Right ventricle myocardium inferior (tissue), 1 donor: ENCODE measurements at places on chromosomes 7 and 10. TPM values are rescaled to one million over a fixed set of nuclear protein-coding genes. Genes with fewer than 3 reads are reported as not detected.

MMD2 gene
- not detected for total RNA-seq

ZEB1 gene
- total RNA-seq = 75.5 TPM

CDC14C gene
- total RNA-seq = not detected

SUN3 gene
- total RNA-seq = not detected

PDZD7 gene
- total RNA-seq = 0.22 TPM

TMEM176B gene
- total RNA-seq = 43.1 TPM

CDH23 gene
- 4.8 TPM for total RNA-seq

NPY4R gene
- total RNA-seq = not detected

CTAGE6 gene
- total RNA-seq = not detected

DNA sequence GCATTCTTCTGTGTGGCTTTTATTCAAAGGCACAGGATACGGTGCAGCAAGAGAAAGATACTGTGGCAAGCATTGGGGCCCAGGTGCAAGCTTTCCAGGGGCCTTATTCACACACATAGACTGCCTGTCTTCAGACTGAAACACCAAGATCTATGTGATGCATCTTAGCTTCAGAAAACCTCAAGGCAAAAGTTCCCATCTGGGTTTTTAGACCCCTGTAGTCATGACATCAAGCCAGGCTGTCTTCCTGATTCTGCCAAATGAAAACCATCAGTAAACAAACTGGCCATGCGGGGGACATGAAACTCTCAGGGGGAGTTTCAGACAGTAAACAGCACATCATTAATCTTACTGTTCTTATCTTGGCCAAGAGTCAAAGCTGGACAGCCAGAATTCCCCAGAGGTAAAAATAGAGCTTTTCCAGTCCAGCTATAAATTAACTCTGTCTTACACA lies 9.8 kb downstream of the AGBL3 start:
- no peak for DNase-seq

DNA sequence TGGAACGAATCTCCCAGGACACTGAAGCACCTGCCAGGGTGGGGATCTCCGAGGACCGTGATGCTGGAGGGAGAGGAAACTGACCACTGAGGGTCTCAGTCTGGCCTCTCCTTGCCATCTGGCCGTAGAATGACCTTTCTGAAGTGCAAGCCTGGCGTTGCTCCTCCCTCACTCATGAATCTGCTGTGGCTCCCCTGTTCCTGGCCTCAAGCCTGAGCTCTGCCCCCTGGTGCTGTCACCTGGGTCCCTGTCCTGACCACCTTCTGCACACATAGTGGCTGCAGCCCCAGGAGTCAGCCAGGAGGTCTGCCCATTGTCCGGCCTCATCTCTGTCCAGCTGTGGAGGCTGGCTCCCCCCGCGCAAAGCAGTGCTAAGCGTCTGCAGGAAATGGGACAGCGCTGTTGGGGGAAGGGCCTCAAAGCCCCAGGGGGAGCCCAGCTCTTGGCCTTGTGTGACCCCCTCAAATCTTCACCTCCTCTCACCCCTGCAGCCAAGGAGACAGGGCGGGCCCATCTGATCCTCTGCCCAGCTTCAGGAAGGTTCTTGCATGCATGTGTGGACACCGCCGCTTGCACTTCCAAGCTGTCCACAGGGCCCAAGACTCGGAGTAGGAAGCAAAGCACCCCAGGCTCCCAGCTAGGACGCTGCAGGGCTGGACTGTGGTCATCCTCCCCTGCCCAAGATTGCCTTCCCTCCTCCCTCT lies 65.7 kb downstream of the MYL10 start:
- no peak for DNase-seq

- no peak for DNase-seq
Measured at GRCh38 chr10:119177708-119178371, 772 bp downstream of the PRDX3 start.

GRCh38 chr10:59991661-59992060 lies 85.3 kb upstream of the CCDC6 start:
- DNase-seq = no peak

- no peak for DNase-seq
Measured at GRCh38 chr7:47204709-47205108, 377.2 kb downstream of the TNS3 start.

GRCh38 chr7:157018328-157018996 lies 8.0 kb upstream of the MNX1 start:
- no peak for DNase-seq

- DNase-seq = no peak
Measured at GRCh38 chr7:121544726-121545125, 148.6 kb upstream of the FAM3C start.

DNA sequence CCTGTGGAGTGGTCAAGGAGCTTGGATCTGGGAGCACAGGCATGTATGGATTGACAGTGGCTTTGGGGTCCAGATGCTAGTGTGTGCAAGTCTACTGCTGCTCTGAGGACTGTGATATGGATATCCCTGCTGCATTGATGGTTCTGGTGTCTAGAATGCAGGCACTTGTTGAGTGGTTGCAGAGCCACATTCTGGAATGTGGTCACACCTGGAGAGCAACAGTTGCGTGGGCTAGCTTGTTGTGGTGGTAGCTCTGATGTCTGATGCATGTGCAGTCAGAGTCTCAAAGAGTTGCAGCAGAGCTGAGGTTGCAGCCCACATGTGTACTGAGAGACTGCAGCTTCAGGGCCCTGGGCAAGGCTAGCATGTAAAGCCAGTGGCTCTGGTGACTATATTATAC lies 43.2 kb downstream of the CCDC7 start:
- DNase-seq = no peak

GRCh38 chr10:14220026-14220425 lies 110.7 kb downstream of the FRMD4A start:
- DNase-seq = no peak

DNA sequence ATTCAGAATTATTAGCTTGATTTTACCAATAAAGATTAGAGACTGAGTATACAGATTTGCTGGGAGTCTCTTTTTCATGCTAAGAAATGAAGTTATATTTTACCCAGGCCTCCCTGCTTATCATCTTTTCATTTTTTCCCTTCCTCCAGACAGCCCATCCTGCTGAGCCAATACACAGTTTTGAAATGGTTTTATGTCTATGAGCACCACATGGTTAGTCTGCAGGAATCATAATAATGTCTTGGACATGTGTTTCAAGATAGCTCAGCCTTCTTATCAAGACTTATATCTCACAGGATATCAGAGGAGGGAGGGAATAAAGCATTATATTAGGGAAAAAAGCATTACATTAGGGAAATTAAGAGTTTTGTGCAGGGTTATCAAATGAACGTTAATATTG lies 157.1 kb downstream of the EXOC4 start:
- DNase-seq = no peak

GRCh38 chr7:71707041-71707440 lies 575.1 kb downstream of the GALNT17 start:
- DNase-seq = no peak

- no peak for DNase-seq
Measured at GRCh38 chr7:75689246-75690099, 49.3 kb downstream of the HIP1 start.

GRCh38 chr10:35911233-35911632 lies 269.1 kb upstream of the FZD8 start:
- DNase-seq = no peak

- no peak for DNase-seq
Measured at GRCh38 chr10:97278491-97278989, 13.9 kb downstream of the ARHGAP19 start.

- DNase-seq = peak; percentile 64
Measured at GRCh38 chr7:371779-372545, 82.0 kb downstream of the FOXL3 start.

GRCh38 chr10:79446758-79447084 lies 1.3 kb upstream of the ZCCHC24 start:
- peak; percentile 84 for DNase-seq

DNA sequence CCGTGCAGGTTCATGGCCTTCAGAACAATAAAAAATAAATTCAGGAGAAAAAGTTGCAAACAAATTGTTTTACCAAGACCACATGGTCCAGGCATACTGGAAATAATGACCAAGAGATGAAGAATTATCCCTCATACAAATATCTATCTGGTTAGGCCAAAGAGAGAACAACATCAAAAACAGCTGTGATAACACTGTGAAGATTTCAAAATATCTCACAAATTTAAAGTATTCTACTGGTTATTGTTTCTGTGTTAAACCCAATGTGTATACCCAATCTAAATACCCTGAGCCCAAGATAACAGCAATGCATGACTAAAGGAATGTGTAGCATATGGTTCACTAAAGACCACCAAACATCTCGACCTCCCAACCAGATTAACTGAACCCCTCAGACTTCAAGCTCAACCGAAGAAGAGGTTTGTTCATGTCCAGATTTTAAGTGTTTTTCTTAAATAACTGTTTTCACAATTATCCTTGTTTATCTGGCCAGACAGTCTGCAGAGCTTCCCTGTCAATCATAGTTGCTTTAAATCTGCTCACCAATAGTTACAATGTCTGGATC lies 10.9 kb downstream of the OR9A2 start:
- no peak for DNase-seq

DNA sequence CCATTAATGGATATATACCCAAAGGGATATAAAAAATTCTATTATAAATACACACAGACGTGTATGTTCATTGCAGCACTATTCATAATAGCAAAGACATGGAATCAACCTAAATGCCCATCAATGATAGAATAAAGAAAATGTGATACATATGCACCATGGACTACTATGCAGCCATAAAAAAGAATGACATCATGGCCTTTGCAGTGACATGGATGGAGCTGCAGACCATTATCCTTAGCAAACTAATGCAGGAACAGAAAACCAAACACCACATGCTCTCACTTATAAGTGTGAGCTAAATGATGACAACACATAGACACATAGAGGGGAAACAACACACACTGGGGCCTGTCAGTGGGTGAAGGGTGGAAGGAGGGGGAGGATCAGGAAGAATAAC lies 33.0 kb downstream of the POLR1F start:
- DNase-seq = no peak

DNA sequence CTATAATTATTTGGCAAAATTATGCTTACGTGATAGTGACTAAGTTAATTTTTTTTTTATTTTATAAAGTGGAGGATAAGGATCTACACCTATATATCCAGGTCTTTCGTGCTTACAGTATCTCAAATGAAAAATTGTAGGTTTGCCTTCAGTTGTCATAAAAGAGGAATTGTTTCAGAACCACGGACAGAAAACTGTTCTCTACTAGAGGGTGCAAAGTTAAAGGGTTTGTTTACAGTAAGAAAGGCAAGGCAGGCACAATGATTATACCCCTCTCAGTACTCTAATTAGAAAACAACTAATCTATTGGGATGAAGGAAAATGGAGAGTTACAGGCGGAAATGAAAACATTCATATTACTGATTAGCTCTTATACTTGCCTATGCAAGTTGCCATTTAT lies 1.5 kb downstream of the PCLO start:
- no peak for DNase-seq

DNA sequence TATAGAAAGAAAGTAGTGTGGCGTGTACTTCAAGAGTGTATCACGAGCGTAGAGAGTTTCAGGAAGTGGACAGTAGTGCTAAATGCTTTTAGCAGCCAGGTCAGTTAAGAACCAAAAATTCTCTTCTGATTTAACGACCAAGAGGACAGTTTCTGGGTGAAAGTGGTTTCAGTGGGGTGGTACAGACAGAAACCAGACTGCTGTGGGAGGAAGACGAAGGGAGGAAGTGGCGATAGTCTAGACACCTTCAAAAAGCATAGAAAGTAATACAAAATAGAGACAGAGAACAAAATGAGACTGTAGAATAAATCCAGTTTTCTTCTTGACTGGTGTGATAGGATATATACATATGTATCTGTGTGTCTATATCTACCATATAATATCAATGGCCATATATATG lies 93.5 kb downstream of the MBL2 start:
- DNase-seq = no peak

DNA sequence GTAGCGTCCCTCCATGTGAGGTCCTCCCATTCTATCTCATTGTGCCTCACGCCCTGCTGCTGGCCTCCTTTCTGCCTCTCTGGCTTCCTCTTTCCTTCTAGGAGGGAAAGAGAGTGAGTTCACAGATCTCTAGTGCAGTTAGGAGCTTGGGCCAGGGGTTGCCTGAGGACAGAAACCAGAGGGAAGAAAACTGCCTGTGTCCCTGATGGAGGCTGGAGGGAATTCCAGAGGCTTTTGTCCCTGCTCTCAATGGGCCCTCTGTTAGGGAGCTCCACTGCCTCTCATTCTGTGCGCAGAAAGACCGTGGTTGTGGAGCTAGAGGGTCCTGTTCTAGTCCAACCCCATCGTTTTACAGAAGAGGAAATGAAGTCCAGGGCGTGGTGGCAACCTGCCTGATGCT lies 4.6 kb downstream of the MARVELD1 start:
- no peak for DNase-seq

DNA sequence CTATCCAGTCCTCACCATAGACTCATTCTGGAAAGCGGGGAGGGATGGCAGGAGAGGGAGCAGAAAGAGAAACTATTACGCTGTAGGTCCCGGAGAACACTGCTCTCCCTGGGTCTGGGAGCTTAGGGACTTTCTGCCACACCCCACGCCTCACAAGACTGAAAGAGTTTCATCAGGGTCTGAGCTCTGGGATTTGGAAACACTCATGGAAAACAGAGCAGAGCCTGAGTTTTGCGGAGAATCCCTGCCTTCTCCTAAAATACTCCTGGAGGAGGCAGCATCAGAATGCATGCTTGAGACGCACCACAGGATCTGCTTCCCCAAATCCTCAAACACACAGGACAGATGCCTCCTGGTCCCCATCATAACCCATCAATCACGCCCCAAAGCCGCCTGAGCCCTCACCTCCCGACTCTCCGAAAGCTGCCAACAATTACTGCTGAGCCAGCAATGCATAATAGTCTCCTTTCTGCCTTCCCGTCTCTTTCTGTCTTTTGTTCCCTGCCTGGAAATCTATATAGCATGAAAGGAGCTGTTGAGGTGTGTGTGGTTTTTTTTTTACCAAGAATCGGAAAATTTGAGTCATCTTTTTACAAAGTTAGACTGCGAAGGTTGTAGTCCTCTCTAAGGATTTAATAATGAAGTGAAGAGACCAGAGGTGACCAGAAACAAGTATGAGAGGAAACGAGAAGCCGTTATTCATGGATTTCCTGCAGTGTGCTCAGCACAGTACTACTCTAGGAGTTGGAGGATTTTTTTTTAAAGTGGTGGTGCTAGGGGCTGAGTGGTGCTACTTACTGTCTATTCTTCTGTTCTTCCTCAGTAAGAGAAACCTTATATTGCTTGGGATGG lies 37.7 kb downstream of the ASB13 start:
- DNase-seq = no peak

DNA sequence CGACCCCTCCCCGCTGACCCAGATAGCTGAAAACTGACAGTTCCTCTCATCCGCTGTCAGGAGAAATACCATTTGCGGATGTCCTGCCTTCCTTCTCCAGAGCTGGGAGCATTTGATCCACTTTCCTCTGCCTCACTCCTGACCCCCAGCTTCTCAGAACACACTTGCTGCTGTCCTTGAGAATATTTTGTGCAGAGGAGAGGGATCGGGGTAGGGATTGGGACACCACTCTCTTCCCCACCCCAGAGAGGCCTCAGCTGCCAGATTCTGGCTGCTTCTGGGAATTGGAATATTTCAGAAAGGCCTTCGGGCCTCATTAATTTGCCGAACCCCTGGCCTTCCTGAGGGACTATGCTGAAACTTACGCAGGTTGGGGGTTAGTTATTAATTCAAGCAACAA lies 97.0 kb downstream of the C10orf105 start:
- DNase-seq = no peak

GRCh38 chr7:27097686-27098577 lies 2.1 kb upstream of the HOXA1 start:
- no peak for DNase-seq
